ENCODE measurements at places on chromosomes 4 and X. TPM values are rescaled to one million over a fixed set of nuclear protein-coding genes. Genes with fewer than 3 reads are reported as not detected.

DNA sequence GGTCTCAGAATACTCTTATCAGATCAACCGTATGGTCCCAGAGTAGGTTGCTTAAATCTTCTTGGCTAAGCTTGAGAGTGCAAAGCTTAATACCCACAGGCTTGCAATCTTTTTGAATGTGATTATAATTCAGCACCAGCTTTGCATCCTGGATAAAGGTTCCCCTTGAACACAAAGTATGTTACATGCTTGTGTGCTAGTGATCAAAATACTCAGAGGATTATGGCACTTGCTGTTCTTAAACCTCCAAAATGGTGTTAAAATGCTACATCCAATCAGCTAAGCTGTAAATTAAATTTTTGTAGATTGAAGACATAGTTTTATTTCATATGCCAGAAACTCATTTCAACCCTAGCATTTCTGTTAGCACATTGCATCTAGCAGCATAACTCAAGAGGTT is 812.2 kb upstream of the TENM3 start:
- no peak overlapping the region for H3K27ac ChIP-seq
- no peak overlapping the region for H3K4me3 ChIP-seq
- DNase-seq = no peak
- no peaks in the 10 kb centered on the region for H3K27me3 ChIP-seq
- H3K36me3 ChIP-seq = no peaks in the 10 kb centered on the region

- no peaks in the 10 kb centered on the region for H3K4me1 ChIP-seq
- H3K4me3 ChIP-seq = no peak overlapping the region
These were observed 243.0 kb downstream of the STPG2 start for GRCh38 chr4:97900229-97900628.

DNA sequence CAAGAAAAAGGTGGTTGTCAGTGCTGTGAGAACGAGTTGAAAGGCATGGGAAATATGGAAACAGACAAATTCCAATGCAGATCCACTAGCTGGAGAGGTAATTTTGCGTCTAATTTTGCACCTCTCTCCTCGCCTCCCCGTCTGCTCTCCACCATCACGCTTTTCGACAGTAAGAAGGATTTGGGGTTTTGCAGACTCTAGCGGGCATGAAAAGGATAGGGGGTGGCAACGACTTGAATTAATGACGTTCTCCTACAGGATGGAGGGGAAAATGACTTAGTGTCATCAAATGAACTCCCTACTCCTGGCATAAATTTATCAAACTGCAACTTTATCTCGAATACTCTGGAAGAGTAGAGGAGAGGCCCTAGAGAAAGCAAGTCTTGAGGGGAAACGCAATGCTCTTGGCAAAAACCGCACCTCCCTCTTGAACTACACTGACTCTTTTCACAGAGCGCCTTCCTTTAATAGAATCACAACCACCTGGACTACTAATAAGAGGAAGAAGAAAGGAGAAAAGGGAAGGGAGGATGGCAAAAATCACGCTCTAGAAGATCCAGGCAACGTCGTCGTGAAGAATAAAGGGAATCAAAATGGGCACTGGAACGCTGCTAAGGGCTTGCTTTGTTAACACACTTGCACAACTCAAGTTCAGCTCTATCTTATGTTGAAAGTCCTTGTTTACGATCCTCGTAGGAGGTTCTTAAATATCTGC is 871 bp upstream of the SLITRK2 start:
- no peak overlapping the region for H3K27ac ChIP-seq
- H3K4me3 ChIP-seq = no peak overlapping the region
- H3K27me3 ChIP-seq = peaks cover 52% of the 10 kb centered on the region

DNA sequence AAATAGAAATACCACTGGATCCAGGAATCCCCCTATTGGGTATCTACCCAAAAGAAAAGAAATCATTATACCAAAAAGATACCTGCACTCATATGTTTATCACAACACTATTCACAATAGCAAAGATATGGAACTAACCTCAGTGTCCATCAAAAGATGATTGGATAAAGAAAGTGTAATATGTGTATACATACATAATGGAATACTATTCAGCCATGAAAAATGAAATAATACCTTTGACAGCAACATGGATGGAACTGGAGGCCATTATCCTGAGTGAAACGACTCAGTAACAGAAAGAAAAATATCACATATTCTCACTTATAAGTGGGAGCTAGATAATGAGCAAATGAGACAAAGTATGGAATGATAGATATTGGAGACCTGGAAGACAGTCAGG is 74.2 kb upstream of the TLR3 start:
- no peaks in the 10 kb centered on the region for H3K36me3 ChIP-seq
- H3K4me1 ChIP-seq = peaks cover 15% of the 10 kb centered on the region
- H3K4me3 ChIP-seq = no peak overlapping the region
- H3K27me3 ChIP-seq = no peaks in the 10 kb centered on the region
- no peak overlapping the region for H3K27ac ChIP-seq

- H3K4me3 ChIP-seq = no peak overlapping the region
- DNase-seq = no peak
- H3K36me3 ChIP-seq = no peaks in the 10 kb centered on the region
- H3K27me3 ChIP-seq = no peaks in the 10 kb centered on the region
- H3K27ac ChIP-seq = no peak overlapping the region
These were observed 260.8 kb upstream of the TENM3 start for GRCh38 chr4:181982437-181982836.

GRCh38 chrX:48466696-48467095 is 3.4 kb downstream of the SLC38A5 start:
- H3K36me3 ChIP-seq = no peaks in the 10 kb centered on the region
- DNase-seq = no peak
- H3K4me1 ChIP-seq = no peaks in the 10 kb centered on the region

The RTL5 gene
- 7.9 TPM for total RNA-seq

The MMRN1 gene
- total RNA-seq = 6.7 TPM

The FHDC1 gene
- total RNA-seq = 0.32 TPM

The SPANXA1 gene
- total RNA-seq = not detected

The CNOT6L gene
- 12.1 TPM for total RNA-seq

Data from adrenal gland (tissue), 19 donors.